ENCODE measurements at places on chromosomes 13 and 19.

DNA sequence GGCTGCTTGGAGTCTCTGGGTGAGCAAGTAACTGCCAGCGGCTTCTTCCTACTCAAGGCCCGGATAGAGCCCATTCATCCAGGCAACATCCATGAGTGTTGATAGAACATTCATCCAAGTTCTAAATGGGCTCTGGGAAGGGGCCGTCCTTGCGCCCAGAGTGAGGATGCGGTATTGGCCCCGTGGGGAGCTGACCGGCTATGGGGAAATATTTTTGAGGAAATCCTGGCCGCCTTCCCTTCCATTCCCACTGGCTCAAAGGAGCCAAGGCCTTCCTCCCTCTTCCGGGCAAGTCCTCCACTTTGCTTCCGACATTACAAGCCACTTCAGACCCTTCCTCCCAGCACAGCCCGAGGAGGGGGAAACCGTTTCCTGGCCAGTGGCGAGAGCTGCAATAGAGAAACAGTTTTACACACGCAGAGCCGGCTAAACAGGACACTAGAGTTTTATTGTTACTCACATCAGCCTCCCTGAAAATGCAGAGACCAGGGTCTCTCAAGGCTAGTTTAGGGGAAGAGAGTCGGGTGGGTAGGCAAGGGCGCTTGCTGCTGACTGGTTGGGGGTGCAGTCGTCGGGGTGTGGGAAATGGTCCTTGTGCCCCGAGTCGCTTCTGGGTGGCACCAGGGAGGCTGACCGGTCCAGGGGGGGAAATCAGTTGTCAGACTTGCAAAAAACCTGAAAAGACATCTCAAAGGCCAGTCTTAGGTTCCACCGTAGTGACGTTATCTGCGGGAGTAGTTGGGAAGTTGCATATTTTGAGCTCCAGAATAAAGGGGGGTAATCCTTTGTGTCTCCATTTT is 37.5 kb downstream of the C13orf46 start:
- no peak for DNase-seq

DNA sequence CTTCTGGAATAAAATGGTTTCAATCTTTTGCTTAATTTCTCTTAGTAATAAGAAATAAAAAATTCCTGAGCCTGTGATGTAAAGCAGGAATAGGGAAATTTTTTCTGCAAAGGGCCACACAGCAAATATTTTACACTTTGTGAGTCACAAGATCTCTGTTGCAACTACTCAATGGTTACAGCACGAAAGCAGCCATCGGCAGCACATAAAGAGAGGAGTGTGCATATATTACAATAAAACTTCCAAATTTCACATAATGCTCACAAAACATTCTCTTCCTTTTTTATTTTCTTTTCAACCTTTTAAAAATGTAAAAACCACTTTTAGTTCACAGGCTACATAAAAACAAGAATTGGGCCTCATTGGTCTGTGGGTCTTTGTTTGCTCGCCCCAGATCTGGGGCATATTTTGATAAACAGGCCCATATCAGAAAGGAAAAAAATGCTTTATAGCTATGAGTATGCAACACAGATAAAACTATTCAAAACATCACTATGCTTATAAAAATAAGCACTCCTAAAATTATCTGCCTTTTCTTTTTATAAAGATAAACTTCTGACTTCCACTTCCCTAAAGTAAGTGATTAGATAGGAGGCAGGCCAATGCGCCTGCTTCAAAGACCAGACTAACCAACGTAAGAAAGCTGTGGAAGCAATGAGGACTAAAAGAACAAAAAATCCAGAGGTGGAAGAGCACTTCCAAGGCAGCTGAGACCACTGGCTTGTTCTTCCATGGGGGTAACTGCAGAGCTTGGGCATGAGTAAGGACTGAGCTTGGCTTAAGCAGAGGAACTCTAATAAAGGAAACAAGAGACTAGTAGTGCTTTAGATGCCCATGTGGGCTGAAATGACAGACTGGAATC is 26.5 kb downstream of the MYCBP2 start:
- DNase-seq, result no peak

DNA sequence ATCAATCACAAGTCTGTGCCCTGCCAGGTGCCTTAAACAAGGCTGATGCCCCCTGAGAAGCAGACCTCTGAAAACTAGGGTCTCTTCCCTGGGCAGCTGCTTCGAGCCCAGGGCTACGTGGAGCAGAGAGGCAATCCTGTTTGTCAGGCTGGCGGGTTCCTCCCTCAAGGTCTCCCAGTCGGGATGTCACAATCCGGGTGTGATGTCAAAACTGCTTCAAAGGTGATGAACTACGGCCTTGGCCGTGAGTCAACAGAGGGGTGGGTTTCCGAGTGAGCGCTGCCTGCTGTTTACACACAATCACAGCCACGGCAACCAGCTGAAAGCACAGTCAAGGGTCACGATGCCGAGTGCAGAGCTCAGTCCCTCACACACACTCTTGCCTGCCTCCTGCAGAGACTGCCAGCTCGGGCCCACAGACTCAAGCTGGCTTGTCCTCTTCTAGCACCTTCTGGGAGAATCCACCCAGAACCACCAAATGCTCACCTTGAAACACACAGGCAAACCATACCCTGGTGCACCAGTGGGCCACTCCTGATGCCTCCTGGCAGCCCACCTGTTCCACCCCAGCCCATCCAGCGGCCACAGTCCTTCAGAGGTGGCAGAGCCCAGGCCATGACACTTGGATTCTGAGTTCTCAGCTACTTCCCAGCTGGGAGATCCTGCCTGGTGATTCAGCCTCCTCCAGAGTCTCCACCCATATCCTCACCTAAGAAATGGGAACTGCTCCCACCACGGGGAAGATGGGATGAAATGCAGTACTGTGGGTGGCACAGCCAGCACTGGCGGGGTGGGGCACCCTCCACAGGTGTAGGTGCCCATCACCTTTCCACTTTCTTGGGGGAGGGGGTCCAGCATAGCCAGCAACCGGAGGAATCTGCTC is 6.8 kb downstream of the ELL start:
- no peak for DNase-seq

- DNase-seq, result no peak
Measured at GRCh38 chr19:19750842-19751790, 18.2 kb upstream of the ZNF14 start.

DNA sequence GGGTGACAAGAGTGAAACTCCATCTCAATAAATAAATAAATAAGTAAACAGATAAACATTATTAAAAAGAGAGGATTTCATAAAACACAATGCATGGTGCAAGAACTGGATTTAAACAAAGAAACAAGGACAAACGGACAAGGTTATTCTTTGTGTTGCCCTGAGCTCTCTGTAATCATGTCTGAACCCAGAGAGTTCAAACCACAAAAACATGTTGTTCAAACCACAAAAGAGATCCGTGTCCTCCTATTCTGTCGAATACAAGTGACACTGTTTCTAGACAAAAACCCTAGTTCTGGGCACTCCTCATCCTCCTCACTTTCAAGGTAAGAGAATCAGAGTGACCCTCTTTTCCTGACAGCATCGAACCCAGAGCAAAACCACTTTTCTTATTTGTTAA is 4.6 kb upstream of the TPRX2 start:
- no peak for DNase-seq

DNA sequence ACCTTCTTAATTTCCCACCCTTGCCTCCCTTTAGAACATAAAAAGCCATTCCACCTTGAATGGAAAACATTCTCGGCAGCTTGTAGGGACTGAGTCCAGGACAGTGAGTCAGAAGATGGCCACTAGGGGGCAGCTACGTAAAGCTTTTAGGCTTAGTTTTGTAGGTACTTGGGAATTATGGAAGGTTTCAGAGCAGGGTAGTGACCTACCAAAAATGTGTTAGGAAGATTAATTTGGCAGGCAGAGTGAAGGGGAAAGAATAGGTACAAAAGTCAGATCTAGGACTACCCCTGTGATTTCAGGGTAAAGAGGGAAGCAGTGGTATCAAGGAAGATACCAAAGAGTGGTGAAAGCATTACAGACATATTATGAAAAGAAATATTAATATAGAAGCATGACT is 198.4 kb downstream of the NDFIP2 start:
- peak; percentile 8 for DNase-seq

DNA sequence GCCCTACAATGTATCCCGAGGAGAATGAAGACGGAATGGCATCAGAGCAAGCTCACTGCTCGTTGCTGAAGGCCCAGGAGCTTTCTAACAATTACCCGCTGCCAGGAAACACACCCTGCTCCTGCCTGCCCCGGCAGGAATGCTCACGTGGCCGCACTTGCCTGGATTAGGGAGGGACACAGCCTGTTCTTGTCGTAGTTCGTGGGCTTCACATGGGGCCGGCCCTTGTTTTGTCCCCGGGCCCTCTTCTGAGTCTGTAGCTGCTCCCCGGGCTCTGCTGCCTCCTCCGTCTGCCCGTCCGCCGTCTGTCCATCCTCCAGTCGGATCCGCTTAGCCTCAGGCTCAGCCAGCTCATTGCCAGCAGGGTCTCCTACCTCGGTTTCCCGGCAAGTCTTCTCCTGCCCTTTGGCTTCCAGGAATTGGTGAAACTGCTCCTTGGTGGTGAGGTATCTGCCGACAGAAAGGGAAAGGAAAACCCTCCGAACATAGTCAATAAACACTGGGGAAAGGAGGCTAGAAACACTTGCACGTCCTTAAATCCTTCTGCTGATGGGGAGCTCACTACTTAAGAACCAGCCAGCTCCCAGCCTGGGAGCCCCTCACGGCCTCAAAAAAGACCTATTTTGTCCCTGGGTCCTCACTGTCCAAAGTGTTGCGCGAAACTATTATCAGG is 941 bp downstream of the DUS3L start:
- DNase-seq, result no peak

Measured in stimulated activated CD4-positive, alpha-beta T cell treated with anti-CD3 and anti-CD28 coated beads, Interleukin-4, amount 100 ng/mL, for 1 hour (primary cell).